NK-92 treated with Interleukin-12 subunit alpha and Interleukin-12 subunit beta, amount 100 ng/mL, for 24 hours (cell line): ENCODE measurements at places on chromosomes 11 and 22.

DNA sequence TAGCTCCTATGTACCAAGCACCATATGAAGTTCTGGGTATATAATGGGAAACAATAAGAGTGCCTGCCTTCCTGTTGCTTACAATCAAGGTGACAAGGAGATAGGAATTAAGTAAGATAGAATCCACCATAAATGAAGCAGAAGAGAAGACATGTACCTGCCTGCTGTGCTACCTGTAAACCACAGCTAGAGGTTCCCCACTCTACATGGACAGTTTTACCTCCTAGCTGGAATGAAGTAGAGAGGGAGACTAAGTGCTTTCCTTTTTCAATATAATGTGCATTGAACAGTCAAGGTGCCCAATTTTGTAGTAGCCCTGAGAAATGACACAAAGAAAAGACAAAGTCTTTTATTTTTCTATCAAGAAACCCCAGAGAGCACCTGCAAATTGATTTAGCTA, 984.6 kb downstream of the DLG2 start:
- DNase-seq = no peak

GRCh38 chr11:66470015-66470414, 3.3 kb downstream of the PELI3 start:
- no peak for DNase-seq

GRCh38 chr11:1402355-1403077, 12.8 kb downstream of the BRSK2 start:
- no peak for DNase-seq

DNA sequence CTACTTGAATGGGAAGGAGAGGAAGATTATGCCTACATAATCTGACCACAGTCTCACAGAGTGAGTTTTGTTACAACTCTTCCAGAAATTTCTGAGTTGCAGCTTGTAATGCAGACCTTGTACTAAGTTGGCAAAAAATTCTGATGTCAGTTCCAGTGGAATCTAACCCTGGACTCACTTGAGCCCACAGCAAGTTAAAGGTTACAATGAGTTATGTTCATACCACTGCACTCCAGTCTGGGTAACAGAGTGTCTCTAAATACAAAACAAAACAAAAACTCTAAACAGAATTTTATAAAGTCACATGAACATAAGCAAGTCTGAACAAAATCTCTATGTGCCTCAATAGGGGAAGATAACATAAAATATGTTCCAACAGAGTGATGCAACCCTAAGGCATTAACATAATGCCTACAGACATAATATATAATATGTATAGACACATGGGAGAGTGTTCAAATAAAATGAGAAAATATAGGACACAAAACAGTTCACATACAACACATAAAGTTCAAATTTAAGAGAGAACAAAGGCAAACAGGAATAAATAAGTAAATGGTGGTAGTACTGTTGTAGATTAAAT, 1.1 kb downstream of the GLYAT start:
- no peak for DNase-seq

GRCh38 chr11:114084414-114084813, 24.9 kb downstream of the ZBTB16 start:
- DNase-seq = no peak

DNA sequence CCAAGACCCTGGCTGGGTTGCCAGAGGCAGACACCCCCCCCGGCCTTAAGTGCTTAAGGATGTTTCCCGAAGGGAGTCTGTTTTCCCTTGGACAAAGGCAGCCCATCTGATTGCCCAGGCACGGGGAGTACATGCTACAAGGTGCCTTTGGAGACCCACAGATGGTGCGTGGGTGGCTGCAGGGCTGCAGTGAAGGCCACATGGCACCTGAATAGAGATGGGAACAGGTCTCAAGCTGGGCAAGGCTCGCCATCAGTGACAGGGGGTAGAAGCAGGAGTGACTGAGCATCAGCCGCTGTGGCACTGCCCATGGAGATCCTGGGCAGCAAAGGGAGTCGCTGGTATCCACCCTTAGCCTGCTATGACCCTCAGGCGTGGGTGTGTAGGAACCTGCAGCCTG, 2.4 kb downstream of the RTL6 start:
- no peak for DNase-seq

- no peak for DNase-seq
Observed at GRCh38 chr11:65064847-65065240, 6.5 kb upstream of the NAALADL1 start.

DNA sequence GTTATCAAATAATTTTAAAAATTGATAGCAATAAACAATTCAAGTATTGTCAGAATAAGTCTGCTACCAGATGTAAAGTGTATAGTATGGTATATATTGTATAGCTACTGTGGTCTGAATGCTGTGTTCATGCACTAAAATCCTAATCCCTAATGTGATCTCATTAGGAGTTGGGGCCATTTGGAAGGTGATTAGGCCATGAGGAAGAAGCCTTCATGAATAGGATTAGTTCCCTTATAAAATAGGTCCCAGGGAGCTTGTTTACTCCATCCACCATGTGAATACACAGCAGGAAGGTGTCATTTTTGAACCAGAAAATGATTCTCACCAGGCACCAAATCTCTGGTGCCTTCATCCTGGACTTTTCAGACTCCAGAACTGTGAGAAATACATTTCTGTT, 363.0 kb upstream of the CNTN5 start:
- no peak for DNase-seq

DNA sequence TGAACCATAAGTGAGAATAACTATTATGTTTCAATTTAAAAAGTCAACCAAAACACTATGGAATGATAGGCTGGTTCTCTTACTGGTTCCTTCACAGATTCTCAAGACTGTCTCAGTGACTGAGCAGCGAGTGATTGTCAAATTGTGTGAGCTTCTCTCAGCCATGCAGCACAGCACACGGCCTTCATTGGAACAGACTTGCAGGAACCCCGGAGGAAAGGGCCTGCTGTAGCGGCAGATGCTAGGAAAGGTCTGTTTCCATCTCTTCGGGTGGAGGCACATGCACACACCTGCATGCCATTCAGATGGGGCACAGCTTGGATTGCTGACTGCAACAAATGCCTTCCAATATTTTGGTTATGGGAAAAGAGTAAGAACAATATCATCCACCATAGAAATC, 741.8 kb downstream of the OPCML start:
- DNase-seq = no peak

- no peak for DNase-seq
Observed at GRCh38 chr11:86678823-86679222, 6.4 kb upstream of the ME3 start.

- no peak for DNase-seq
Observed at GRCh38 chr22:35972559-35972958, 56.1 kb downstream of the RBFOX2 start.

DNA sequence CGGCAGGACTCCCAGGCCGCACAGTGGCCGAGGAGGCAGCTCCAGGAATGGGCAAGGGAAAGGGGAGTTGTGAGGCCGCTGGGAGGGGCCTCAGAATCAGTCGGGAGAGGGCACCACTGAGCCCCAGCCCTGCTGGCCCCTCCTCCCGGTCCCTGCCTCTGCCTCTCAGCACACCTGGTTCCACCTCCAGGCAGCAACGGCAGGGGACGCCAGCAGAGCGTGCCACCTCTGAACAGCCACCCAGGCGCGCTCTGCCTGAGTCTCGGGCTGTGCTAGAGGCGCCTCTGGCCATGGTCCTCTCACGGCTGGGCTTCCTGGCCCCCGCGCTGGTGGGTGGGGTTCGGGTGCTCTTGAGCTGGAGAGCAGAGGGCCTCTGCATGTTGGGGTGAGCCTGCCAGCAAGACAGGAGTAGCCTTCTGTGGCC, 33.0 kb downstream of the MOB2 start:
- no peak for DNase-seq

- no peak for DNase-seq
Observed at GRCh38 chr22:31332010-31332409, 14.1 kb downstream of the PATZ1 start.

GRCh38 chr11:77089004-77089545, 13.6 kb upstream of the OMP start:
- no peak for DNase-seq

DNA sequence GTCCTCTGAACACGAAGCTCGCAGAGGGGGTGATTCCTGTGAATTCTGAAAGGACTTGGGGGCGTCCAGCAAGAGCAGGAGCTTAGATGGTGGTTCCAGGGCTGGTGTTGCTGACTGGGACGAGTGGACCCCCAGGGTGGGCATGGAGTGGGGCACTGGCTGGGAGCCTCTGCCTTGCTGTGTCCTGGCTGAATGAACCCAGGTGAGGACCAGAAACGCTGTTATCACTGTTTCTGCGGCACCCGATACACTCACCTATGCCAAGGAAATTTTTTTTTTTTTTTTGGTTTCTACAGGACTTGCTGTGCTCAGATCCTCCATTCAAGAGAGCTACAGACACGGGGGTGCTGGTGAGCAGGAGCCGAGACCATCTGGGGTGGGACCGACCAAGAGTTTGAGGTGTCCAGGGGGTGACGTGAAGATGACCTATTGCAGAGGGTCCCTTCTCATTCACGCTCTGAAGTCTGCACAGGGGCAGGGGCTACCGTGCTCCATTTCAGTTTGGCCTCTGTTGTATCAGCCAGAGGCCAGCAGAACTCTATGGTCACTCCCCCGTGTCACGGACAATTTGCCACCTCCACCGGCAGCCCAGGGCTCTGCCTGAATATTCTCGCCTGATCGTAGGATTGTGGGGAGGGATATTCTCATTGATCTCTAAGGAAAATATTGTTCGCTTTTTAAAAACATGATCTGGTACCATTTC, 3.6 kb downstream of the SMIM38 start:
- no peak for DNase-seq
